ENCODE measurements at places on chromosomes 5 and 9. TPM values are rescaled to one million over a fixed set of nuclear protein-coding genes. Genes with fewer than 3 reads are reported as not detected.

Gene PCDHGC5
- not detected for total RNA-seq

Gene SHISAL2B
- total RNA-seq, result not detected

- no peak for DNase-seq
- H3K4me3 ChIP-seq, result peak overlapping the region; percentile 96
- peaks cover 19% of the 10 kb centered on the region for H3K36me3 ChIP-seq
Measured at GRCh38 chr9:14692470-14693250, 572 bp downstream of the ZDHHC21 start.

DNA sequence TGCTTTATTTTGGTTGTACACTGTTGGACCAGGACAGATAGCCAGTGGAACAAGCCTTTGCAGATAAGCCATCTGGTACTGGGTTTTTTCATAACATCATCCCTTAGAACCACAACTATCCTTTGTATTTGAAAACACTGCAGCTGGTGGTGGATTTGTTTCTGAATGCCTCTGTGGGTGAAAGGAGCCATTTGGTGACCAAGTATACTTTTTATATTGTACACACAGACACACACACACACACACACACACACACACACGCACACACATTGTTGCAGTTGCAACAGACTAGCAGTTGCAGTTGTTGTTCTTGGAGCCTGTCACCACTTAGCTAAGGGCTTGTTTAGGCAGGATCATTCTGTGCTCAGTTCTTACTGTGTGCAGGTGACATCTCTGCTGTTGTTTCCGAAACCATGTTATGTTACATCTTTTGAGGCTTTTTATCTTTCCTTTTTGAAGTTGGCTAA, 22.9 kb upstream of the CAVIN4 start:
- H3K36me3 ChIP-seq, result no peaks in the 10 kb centered on the region
- H3K27ac ChIP-seq, result no peak overlapping the region
- no peak overlapping the region for H3K4me3 ChIP-seq
- H3K27me3 ChIP-seq, result no peaks in the 10 kb centered on the region

Measured in activated CD4-positive, alpha-beta T cell treated with anti-CD3 and anti-CD28 coated beads, Interleukin-2, amount 10 ng/mL, durations not matched to agents 24 days and 14 days (primary cell).